ENCODE measurements at places on chromosomes 3 and 15. TPM values are rescaled to one million over a fixed set of nuclear protein-coding genes. Genes with fewer than 3 reads are reported as not detected.

The EOMES gene
- polyA plus RNA-seq = not detected

The LMOD3 gene
- not detected for polyA plus RNA-seq

The ROPN1 gene
- not detected for polyA plus RNA-seq

The EPHA3 gene
- polyA plus RNA-seq = 0.12 TPM

The TEX264 gene
- 100.0 TPM for polyA plus RNA-seq

The PP2D1 gene
- not detected for polyA plus RNA-seq

The ZNF774 gene
- 1.6 TPM for polyA plus RNA-seq

The LEKR1 gene
- polyA plus RNA-seq = 0.53 TPM

The CCR9 gene
- polyA plus RNA-seq = not detected

The ALDH1L1 gene
- 0.16 TPM for polyA plus RNA-seq

The LNP1 gene
- polyA plus RNA-seq = 2.1 TPM

The ZNF609 gene
- polyA plus RNA-seq = 12.5 TPM

The WDR93 gene
- polyA plus RNA-seq = 0.17 TPM

The DPPA2 gene
- polyA plus RNA-seq = not detected

The LHFPL4 gene
- polyA plus RNA-seq = not detected

The ZNF80 gene
- not detected for polyA plus RNA-seq

The PCNP gene
- 25.9 TPM for polyA plus RNA-seq

The AADACL2 gene
- polyA plus RNA-seq = not detected

The GP9 gene
- polyA plus RNA-seq = not detected

The RHCG gene
- polyA plus RNA-seq = not detected

The P4HTM gene
- 25.8 TPM for polyA plus RNA-seq

The CAMKV gene
- not detected for polyA plus RNA-seq

The TUSC7 gene
- polyA plus RNA-seq = not detected

The LINGO1 gene
- not detected for polyA plus RNA-seq
